ENCODE measurements at places on chromosomes 12 and 14.

DNA sequence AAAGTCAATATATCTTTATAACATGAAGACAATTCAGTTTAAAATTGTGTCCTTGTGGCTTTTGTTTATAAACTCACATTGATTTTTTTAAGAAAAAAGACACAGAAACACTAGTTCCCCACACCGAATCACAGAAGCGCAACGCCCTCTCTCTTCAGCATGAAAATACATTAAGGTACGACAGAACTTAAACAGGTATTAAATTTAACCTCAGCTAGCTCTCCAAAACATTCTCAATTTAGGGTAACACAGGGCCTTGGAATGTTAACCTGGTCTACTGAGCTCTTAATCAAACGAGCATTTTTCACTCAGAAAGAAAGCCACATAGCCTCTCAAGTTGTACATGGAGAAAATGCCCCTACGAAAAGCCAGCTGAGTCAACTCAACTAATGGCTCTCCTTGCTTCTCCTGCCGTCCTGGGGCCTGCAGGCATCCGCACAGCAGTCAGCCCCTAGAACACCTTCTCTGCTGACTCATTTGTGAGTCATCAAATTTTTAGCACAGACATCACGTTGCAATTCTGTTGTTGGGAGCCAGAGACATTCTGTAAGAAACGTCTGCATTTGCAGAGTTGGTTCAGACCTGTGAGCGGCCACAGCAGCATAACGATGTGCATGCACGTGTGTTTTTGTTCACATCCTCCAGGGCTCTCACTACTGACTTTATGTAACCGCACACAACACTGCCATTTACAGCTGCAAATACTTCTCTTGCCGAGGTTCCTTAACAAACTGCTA, 141.6 kb downstream of the ITPR2 start:
- DNase-seq = no peak

DNA sequence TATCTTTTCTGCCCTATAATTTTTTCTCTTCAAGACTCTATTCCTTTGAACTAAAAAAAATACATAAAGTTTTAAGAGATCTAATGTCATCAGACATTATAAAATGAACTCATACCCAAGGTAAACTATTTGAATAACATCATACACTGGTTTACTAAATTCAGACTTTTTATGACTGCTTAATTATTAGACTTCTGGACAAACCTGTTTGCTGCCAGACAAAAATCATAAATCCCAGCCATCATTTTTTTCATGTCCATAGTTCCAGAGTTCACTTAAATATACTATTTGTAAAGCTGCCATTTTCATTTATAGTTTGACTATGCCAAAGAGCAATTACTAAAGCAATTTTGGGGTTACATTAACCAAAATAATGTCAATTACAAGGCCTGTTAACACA, 34.0 kb downstream of the USP44 start:
- DNase-seq = no peak

- no peak for DNase-seq
Measured at GRCh38 chr14:37697489-37698121, 102.2 kb downstream of the TTC6 start.

GRCh38 chr14:59328454-59328853, 136.7 kb downstream of the GPR135 start:
- DNase-seq = no peak

DNA sequence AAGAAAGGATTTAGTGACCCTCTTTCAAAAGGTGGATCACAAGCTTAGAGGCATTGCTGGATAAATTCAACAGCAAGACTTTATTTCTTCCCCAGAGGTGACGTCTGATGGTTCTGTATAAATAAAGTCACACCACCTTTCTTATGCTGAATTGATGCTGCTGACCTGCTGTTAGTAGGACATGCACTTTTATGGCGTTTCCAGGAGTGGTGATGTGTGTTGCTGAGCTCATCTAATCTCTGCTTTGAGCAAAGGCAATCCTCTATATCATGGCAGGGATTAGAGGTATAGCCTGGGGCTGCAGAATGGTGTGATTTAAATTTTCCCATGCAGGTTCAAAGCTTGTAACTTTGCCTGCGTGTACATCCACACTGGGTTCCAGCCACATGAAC, 94.9 kb downstream of the ETV6 start:
- no peak for DNase-seq

- DNase-seq = no peak
Measured at GRCh38 chr12:48388460-48388859, 37.7 kb upstream of the ZNF641 start.

GRCh38 chr14:96170961-96171592, 33.6 kb upstream of the BDKRB2 start:
- DNase-seq = no peak

- DNase-seq = no peak
Measured at GRCh38 chr14:54640506-54640905, 73.6 kb downstream of the SAMD4A start.

DNA sequence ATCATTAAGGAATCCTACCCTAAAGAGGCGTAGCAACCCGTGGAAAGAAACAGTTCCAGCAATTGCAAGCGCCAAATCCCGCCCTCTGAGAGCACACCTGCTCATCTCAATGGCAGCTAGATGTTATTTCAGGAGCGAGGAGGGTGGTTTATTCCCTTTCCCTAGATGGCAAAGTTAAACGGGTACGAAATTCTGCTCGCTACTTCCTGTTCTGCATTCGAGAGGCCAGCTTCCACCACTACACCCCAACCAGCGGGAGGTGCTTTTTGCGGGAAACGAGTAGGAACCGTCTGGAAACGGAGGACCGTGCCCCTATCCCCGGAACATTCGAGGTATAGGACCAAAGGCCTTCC, 536 bp downstream of the VPS29 start:
- DNase-seq = no peak

DNA sequence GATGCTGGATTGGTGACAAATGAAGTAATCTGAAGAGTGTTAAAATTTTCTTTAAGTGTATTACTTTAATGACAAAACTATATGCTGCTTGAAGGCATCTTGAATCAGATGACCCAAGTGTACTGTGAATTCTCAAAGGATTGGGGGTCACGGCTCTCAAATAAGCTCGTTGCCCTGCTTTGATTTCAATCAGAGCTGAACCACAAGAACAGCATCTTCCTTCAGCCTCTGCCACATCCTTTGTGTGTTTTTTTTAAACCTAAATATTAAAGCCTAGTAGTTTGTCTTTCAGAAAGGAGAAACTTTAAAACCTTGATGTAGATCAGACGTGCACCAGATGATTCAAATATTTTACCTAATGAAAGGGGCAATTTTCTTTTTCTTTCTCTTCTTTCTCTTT, 11.7 kb downstream of the ELK3 start:
- DNase-seq = no peak

GRCh38 chr12:5138845-5139244, 95.2 kb downstream of the KCNA5 start:
- DNase-seq = no peak

GRCh38 chr14:72892103-72892878, 1.6 kb downstream of the DPF3 start:
- no peak for DNase-seq

DNA sequence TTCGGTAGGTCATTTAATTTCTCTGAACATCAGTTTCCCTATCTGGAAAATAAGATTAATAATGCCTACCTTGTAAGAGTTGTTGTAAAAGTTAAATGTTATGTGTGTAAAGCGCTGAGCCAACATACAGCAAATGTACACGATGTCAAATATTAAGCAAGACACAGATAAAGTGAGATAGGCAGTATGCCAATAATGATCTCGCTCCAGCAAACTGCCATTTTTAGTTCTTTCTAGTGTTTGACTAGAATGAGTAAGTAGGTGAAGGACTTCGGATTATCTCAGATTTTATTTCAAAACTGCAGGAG, 840 bp downstream of the DHRS7 start:
- no peak for DNase-seq

DNA sequence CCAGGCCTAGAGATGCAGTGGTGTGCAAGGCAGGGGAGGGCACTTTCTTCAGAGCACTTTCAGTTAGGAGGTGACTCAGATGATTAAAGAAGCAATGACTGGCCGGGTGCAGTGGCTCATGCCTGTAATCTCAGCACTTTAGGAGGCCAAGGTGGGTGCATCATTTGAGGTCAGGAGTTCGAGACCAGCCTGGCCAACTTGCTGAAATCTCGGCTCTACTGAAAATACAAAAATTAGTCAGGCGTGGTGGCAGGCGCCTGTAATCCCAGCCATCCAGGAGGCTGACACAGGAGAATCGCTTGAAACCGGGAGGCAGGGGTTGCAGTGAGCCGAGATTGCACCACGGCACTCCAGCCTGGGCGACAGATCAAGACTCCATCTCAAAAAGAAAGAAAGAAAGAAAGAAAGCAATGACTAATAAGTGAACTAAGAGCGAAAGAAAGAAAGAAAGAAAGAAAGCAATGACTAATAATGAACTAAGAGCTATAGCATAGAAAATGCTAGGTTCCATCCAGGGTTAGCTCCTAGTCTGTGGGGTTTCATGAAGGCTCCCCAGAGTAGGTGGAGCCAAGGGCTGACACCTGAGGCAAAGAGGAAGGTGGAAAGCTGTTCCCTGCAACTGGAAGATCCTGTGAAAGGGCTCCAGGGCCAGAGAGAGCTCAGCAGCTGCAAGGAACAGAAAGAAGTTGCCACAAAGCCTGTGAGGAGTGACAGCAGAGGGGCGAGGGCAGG, 334.5 kb downstream of the CACNA1C start:
- DNase-seq = no peak

GRCh38 chr12:104622928-104623327, 166.2 kb downstream of the CHST11 start:
- no peak for DNase-seq
